ENCODE measurements at places on chromosomes 3 and 15.

DNA sequence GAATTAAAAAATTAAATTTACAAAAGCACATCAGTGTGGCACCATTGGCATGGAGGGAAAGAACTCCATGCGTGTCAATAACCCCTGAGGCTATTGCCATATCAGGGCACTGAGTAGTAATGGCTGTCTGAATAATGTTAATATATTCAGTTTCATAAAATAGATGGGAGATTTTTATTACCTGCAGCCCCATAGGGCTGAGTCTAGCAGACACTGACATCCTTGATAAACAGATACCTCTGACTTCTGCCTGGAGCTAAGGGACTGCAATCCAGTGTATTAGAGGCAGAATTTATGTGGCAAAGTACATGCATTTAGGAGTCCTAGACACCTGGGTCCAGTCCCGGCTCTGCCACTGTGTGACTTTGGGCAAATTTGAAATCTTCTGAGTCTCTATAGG, 38.8 kb upstream of the SV2B start:
- no peak for DNase-seq

DNA sequence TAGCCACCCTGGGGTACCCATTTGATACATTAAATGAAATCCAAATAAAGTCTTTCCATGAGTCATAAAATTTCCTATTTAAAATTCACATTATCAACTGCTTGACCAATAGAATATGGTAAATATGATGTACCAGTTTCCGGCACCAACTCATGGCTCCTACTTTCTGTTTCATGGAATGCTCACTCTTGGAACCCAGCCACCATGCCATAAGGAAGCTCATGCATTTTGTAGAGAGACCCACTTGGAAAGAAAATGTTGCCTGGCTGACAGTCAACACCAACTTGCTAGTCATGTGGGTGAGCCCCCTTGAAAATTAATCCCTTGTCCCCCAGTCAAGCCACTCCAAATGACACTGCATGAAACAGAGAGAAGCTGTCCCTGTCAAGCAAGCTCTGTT, 57.2 kb downstream of the WWTR1 start:
- DNase-seq: no peak

DNA sequence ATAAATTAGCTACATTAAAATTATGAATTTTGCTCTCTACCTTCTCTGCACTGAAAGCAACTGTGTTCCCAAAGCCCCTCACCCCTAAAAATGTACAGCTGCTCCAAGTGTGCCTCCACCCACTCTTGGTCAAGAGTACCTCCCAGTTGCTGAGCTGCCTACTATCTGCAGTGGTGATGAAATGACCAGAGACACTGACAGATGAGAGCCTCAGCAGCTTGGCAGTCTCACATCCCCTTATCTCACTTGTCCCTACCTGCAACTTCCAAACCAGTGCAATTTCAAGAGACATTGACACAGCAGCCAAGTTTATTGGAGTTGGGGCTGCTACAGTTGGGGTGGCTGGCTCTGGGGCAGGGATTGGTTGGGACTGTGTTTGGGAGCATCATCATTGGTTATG, 52.2 kb upstream of the COL6A5 start:
- no peak for DNase-seq

DNA sequence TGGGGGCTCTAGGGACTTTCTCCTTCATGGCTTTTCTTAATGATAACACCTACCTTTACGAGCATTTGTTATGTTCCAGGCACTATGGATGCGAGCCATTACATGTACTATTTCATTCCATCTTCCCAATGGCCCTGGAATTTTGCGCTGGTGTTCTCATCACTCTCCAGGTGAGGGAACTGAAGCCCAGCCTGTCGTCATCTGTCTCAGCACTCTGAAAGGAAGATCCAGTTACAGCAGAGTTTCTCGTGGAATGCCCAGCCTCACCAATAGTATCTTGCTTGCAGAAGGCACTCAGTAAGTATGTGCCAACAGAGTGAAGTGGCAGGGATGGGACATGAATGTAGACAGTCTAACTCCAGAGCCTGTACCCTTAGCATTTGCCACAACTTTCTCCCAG, 56.8 kb downstream of the NOX5 start:
- DNase-seq: no peak

GRCh38 chr15:47565949-47566348, 151.4 kb upstream of the SEMA6D start:
- no peak for DNase-seq

GRCh38 chr3:50286322-50287227, 5.7 kb downstream of the IFRD2 start:
- no peak for DNase-seq

GRCh38 chr3:142931222-142931621, 32.3 kb downstream of the PAQR9 start:
- DNase-seq: no peak

GRCh38 chr3:14162178-14162577, 16.2 kb downstream of the XPC start:
- no peak for DNase-seq

- no peak for DNase-seq
These were observed 59.6 kb downstream of the NPTN start for GRCh38 chr15:73573572-73573971.

DNA sequence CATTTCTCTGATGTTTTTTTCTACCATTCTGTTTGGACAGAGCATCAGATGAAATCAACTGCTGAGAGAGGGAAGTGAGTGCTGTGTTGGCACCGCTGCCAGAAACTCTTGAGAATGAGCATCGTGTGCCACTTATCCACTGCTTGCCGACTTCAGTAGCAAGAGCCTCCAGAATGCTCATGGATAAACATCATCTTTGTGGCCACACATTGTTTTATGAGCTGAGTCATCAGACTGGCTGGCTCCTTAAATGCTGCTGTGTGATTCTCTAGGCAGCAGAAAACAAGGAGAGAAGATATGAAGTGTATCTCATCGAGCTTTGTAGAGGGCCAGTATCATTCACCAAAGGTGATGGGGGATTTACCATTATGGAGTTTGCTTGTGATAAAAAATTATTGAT, 3.4 kb upstream of the DOCK3 start:
- peak; percentile 92 for DNase-seq

DNA sequence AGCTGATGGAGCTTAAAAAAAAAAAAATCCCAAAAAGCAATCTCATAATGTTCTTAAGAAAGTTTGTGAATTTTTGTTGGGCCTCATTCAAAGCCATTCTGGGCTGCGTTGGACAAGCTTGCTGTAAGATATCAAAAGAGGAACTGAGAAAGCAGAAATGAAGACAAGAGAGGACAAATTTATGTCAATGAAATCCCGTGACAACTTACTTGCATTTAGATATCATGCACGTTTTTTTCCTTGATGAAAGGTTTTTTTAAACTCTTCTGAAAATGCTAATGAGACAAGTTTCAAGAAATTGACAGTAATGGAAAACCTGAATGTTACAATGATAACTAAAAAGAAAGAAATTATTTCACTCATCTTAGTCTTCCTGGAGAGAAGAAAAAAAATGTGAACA, 662.9 kb downstream of the SQOR start:
- no peak for DNase-seq

DNA sequence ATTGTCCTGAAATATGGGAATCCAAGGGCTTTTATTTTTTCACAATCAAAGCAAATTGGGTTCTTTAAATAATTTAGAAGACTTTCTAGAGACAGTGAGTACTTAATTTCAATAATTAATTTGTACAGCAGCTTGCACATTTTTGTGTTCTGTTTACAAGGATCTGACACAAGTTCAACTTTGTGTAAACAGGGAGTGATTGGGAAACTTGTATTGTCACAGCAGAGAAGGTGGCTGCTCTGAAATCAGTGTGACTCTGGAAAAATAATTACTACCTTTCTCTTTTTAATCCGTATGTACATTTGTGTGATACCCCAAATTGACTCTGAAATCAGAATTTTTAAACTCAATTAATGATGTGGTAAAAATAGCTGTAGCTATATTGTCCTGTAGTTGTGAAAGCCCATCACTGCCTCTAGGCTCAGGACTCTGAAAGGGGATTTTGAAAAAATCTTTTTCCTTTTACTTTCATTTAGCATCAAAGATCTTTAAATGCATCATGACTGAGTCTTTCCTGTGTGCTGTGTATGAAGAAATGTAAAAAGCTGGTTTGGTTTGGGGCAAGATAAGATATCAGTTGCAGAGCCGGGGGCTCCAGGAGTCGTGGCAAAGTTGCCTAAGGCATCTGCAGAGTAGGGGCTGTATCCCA, 45.1 kb downstream of the MFSD1 start:
- no peak for DNase-seq

DNA sequence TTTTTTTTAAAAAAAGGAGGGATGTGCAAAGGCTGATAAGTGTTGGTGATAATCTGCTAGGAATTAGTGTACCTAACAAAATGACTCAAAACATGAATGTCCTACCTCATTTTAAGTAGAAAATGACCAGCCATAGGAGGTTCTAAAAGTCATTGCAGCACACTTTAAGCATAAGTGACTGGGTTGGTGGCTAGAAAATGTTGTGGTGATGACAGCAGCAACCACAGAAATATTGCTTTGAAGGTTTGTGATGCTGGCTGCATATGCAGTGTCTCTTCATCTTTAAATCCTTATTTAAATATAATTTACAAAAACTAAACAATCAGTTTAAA, 55.2 kb downstream of the CMSS1 start:
- DNase-seq: no peak

- DNase-seq: no peak
These were observed 1283.7 kb downstream of the OTOL1 start for GRCh38 chr3:162780313-162780712.

- no peak for DNase-seq
These were observed 3.3 kb downstream of the P2RY14 start for GRCh38 chr3:151275091-151275490.

GRCh38 chr15:48060396-48060795, 60.4 kb upstream of the SLC24A5 start:
- no peak for DNase-seq

DNA sequence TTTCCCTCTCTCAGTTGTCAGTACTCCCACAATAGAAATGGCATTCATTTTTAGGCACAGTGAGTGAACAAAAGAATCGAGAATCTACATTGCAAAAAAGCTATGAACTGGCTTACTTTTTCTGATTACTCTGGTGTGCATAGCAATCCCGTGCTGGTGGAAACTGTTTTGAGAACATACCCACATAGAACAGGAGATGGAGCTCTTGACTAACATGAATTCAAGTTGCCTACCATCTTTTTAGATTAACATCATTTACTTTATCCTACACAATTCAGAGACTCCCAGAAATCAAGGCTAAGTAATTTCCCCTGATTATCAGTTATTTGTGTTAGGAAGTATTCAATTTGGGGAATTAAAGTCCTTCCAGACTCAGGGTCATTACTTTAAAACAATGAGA, 326.6 kb downstream of the ARPP21 start:
- peak; percentile 4 for DNase-seq

DNA sequence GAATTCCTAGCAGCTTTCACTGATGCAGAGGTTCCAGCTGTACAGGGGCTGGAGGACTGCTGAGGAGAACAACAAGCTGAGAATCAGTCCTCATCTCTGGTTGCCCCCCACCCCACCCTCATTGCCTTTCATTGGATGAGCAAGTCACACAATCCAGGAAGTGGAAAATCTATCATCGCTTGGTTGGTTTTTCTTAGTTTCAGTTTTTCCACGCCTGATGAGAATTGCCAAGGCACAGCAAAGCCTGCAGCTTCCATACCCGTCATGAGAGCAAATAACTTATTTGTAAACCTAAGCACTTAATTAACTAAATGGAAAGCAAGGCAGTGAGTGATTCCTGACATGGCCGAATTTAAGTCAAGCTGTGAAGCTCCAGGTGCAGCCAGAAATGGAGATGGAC, 21.4 kb upstream of the LIPC start:
- no peak for DNase-seq

- no peak for DNase-seq
These were observed 486.3 kb downstream of the MAGI1 start for GRCh38 chr3:65552434-65552833.

GRCh38 chr15:73956743-73957135, 30.5 kb downstream of the LOXL1 start:
- DNase-seq: peak; percentile 80

Measured in GM04503 (cell line).